Activated CD8-positive, alpha-beta memory T cell treated with anti-CD3 and anti-CD28 coated beads for 1 hour (primary cell): ENCODE measurements at places on chromosomes 4 and X.

GRCh38 chr4:122539861-122540465, 80.9 kb downstream of the IL21 start:
- no peak for DNase-seq

GRCh38 chr4:123304151-123304964, 92.2 kb upstream of the SPRY1 start:
- no peak for DNase-seq

DNA sequence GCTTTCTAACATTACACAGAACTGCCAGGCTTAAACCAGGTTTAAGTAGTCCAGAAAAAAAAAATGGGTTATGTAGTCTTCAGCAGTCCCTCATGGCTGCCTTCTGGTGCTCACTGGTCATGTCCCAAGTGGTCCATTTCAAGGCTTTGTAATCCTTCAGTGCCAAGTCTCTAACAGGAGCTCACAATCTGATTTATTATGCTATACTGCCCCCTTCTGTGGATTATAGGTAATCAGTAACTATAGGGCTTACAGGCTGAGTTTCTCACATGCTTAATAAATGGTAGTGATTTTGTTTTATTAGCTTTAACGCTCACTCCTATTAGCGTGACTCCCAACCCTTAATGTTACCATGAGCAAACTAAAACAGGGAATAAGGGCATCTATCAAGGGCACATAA, 92.5 kb upstream of the EDA2R start:
- no peak for DNase-seq

GRCh38 chr4:38948551-38948950, 80.9 kb downstream of the FAM114A1 start:
- no peak for DNase-seq

GRCh38 chr4:68954126-68954525, 2.5 kb upstream of the UGT2A3 start:
- DNase-seq: no peak

GRCh38 chrX:140764401-140764919, 54.9 kb downstream of the LINC00632 start:
- DNase-seq: no peak

DNA sequence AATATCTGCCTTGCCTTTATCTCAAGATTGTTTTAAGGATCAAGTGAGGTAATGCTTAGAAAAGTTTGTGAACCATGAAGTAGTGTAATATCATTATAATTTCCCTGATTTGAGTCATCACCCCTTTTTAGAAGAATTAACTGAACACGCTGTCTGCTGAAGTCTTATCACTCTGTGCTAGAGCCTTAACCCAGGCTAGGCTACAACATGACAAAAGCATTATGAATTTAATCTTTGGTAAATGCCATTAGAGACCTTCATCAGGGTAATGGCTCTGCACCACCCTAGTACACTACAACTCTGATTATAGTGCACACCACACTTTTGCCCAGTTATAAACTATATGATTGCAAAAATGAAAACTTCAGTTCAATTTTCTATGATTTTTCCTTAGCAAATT, 118.3 kb downstream of the ADGRL3 start:
- no peak for DNase-seq

GRCh38 chr4:48228949-48229348, 40.7 kb downstream of the TEC start:
- no peak for DNase-seq

GRCh38 chr4:169869490-169869889, 111.7 kb upstream of the HPF1 start:
- no peak for DNase-seq

GRCh38 chrX:44105228-44105913, 132.2 kb upstream of the NDP start:
- no peak for DNase-seq

GRCh38 chr4:139768896-139769295, 103.3 kb downstream of the MGST2 start:
- DNase-seq: no peak

GRCh38 chrX:109873574-109873973, 129.3 kb upstream of the TMEM164 start:
- DNase-seq: no peak

DNA sequence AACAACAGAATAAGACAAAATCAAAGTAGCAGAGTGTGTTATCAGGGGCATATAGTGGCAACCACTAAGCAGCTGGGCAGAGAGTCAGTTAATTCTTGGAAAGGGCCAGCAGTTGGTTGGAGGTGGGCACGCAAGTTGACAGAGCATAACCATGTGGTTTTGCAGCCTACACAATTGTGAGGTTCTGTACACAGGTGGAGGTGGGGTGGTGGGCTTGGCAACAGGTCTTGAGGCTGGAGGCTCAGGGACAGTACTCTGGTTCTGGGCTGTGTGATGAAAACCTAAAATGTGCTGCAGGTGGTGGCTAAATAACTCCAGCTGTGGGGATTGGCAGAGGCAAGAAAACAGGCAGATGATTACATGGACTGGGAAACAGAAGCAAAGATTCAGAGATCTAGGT, 1112.7 kb downstream of the PDHA2 start:
- DNase-seq: no peak

GRCh38 chr4:7778510-7779431, 160.9 kb downstream of the AFAP1 start:
- DNase-seq: no peak

DNA sequence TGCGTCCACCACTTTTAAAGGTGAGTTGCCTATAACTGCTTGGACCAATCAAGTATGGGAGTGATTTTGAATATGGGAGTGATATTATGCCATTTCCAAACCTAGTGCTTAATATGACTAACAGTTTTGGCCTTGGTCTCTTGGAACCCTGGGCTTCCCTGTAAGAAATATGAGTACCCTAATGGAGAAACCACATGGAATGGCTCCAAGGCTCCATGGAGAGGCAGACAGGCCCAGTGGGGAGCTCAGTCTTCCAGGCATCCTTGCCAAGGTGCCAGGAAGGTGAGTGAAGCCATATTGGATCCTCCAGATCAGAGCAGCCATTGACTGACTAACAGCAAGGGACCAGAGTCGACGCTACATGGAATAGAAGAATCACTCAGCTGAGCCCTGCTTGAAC, 53.2 kb downstream of the MAML3 start:
- no peak for DNase-seq

GRCh38 chr4:160947653-160948052, 1216.1 kb downstream of the FSTL5 start:
- DNase-seq: no peak

- no peak for DNase-seq
Measured at GRCh38 chrX:12581546-12581945, 209.7 kb upstream of the PRPS2 start.

- DNase-seq: no peak
Measured at GRCh38 chrX:48474127-48474526, 1.9 kb upstream of the FTSJ1 start.

- no peak for DNase-seq
Measured at GRCh38 chrX:48649102-48649501, 34.5 kb upstream of the WAS start.

DNA sequence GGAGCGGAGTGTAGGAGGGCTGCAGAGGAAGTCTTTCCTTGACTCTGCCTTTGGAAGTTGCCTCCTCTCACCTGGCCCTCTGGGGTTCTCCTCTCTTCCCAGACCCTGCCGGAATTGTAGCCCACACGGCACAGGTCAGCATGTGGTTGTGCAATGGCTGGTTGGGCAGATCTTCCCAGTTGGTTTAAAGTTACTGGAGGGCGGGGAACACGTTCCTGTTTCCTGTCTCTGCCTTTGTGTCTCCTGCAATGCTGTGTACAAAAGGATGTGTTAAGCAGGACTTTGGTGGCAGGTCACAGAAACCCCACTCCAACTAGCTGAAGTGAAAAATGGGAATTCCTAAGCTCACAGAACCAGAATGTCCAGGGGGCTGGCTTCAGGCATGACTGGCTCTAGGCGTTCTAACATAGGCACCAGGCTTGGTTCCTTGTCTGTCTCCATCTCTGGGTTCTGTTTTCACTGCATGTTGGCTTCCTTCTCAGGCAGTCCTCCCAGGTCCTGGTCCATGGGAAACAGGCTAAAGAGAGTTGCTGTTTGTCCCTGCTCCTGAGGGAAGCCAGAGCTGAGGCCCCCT, 19.9 kb downstream of the SORCS2 start:
- DNase-seq: no peak

GRCh38 chr4:28360681-28361080, 1500.0 kb downstream of the STIM2 start:
- no peak for DNase-seq

DNA sequence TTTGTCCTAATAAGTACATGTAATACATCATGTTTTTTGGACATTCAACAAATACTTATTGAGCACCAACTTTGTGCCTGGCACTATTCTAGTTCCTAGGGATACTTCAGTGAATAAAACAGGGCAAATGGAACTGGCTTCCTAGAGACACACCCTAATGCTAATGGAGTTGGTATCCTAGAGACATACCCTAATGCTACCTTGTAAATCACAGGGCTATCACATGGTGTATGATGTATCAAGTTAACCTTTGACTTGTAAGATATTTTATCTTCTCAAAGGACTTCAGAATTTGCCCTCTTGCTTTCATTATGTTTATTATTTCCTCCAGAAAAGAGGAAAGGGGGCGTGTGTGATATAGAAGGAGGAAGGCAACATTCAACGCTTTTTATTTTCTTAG, 10.1 kb downstream of the GK start:
- DNase-seq: no peak

GRCh38 chr4:139806929-139807328, 141.3 kb downstream of the MGST2 start:
- no peak for DNase-seq

GRCh38 chrX:130083656-130084382, 26.5 kb downstream of the ELF4 start:
- DNase-seq: no peak

- DNase-seq: no peak
Measured at GRCh38 chrX:132491191-132491590, 2.4 kb upstream of the MBNL3 start.

DNA sequence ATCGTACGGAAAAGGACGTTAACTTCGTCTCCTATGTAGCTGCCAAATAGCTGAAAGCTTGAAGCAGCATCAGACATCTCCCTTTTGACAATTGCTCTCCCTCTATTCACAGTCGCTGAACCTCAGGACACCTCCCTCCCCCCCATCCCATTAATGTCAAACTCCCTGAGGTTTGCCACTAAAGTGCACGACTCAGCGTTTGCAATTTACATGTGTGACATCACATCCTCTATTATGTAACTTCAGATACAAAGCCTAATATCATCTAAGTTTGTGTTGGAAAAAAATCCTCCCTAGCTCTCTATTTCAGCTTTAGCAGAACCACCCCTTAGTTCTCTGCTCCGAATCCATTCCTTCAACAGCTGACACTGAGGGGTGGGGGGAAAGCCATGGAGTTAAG, 5.5 kb upstream of the NR3C2 start:
- peak; percentile 4 for DNase-seq

DNA sequence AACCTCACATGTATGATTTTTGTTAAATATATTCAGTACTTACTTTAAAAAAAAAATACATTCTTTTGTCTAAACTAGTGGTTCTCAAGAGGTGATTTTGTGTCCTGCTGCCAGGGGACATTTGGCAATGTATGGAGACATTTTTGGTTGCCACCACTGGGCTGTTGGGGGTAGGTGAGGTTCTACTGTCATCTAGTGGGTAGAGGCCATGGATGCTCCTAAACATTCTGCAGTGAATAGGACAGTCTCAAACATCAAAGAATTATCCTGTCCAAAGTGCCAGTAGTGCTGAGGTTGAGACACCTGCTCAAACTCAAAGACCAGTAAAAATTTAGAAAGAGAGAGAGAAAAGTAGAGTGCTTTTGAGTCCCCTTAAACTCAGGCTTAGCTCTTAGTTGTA, 32.9 kb upstream of the PGM2 start:
- no peak for DNase-seq

DNA sequence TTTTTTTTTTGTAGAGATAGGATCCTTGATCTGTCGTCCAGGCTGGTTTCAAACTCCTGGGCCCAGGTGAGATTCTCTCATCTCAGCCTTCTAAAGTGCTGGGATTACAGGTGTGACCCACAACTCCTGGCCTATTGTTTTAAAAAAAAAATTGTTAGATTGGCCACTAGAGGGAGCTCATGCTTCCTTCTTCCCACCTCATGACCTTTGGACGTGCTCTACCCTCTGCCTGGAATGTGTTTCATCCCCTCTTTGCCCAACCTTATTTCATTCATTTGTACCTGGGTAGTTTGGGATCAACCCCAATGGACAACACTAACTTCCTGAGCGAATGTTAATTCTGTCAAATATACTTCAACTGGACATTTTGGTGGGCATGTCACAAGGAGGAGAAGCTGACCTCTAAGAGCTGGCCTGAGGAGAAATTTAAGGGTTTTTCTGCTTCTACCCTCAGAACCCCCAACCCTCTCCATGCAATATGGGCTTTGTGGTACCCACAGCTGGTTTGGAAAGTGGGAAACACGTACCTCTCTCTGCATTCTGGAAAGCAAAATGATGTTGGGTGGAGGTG, 6.4 kb downstream of the PPEF2 start:
- DNase-seq: no peak

DNA sequence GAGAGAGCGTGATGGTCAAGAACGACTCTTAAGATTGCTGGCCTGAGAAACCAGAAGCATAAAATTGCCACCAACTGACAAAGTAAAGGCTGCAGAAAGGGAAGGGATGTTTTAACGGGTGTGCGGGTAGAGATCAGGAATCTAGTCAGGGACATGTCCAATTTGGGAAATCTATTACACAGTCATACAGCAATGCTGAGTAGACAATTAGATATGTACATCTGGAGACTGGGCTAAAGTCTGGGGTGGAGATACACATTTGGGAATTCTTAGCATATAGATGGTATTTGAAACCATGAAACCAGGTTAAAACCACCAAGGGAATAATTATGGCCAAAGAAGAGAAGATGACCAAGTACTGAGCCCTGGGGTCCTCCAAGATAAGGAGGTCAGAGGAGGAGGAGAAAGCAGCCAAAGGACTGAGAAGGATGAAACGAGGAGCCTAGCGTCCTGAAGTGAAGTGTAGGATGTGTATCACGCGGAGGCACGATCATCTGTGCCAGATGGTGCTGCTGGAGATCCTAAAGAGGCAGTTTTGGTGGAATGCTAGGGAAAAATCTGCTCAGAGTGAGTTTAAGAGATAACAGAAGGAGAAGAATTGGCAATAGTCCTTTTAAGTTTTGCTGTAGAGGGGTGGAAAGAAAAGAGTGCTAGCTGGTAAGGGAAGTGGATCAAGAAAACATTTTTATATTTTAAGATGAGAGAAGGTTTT, 36.5 kb downstream of the SEC24D start:
- DNase-seq: no peak

GRCh38 chrX:148552775-148553174, 52.4 kb downstream of the AFF2 start:
- no peak for DNase-seq

DNA sequence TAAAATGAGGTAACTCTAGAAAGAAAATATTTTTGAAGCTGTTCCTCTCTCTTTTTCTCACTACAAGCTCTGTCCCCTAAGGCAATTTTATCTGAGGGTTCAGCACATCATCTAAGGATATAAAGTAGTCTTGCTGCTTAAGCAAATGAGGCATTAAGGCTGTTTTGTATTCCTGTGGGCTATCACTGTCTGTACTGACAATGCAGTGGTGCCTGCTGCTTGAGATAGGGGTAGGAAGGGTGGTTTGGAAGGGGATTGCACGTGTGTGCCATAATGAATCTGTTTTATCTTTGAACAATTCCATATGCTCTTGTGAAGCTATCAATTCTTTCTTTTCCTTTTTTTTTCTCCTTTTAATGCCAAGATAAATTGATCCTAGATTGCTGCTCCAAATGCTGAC, 128.0 kb upstream of the ATOH1 start:
- DNase-seq: no peak
